Stimulated activated CD4-positive, alpha-beta T cell treated with anti-CD3 and anti-CD28 coated beads, Interleukin-1b, Interleukin-23, amount 100 ng/mL, for 24 hours (primary cell): ENCODE measurements at places on chromosomes 6 and 20.

GRCh38 chr20:13028673-13029072 is 19.9 kb downstream of the SPTLC3 start:
- DNase-seq, result no peak

DNA sequence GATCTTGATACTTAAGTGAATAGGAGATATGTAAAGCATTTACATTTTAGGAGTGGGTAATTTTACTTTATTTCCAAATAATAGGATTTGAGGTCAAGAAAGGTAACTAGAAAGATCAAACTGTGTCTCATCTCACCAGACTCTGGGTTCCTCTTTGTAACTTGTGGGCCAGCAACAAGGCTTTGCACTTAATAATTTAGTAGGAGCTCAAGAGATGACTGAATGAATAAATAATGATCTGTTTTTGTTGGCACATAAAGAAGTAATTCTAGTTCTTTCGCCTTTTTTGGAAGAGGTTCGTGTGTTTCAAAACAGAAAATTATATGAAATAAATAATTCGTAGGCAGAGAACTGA is 67.4 kb upstream of the FABP7 start:
- DNase-seq, result no peak

GRCh38 chr6:130906736-130907381 is 79.7 kb downstream of the SMLR1 start:
- no peak for DNase-seq

GRCh38 chr6:107047807-107048206 is 19.8 kb downstream of the MTRES1 start:
- DNase-seq, result no peak

GRCh38 chr20:22986601-22987000 is 48.5 kb upstream of the SSTR4 start:
- no peak for DNase-seq

- DNase-seq, result no peak
Observed at GRCh38 chr20:10559266-10559665, 114.5 kb downstream of the JAG1 start.

- no peak for DNase-seq
Observed at GRCh38 chr20:11891077-11891775, 26.5 kb upstream of the BTBD3 start.

GRCh38 chr6:31899882-31900722 is 1.8 kb downstream of the ZBTB12 start:
- no peak for DNase-seq

- no peak for DNase-seq
Observed at GRCh38 chr6:137651178-137651577, 157.0 kb upstream of the OLIG3 start.

DNA sequence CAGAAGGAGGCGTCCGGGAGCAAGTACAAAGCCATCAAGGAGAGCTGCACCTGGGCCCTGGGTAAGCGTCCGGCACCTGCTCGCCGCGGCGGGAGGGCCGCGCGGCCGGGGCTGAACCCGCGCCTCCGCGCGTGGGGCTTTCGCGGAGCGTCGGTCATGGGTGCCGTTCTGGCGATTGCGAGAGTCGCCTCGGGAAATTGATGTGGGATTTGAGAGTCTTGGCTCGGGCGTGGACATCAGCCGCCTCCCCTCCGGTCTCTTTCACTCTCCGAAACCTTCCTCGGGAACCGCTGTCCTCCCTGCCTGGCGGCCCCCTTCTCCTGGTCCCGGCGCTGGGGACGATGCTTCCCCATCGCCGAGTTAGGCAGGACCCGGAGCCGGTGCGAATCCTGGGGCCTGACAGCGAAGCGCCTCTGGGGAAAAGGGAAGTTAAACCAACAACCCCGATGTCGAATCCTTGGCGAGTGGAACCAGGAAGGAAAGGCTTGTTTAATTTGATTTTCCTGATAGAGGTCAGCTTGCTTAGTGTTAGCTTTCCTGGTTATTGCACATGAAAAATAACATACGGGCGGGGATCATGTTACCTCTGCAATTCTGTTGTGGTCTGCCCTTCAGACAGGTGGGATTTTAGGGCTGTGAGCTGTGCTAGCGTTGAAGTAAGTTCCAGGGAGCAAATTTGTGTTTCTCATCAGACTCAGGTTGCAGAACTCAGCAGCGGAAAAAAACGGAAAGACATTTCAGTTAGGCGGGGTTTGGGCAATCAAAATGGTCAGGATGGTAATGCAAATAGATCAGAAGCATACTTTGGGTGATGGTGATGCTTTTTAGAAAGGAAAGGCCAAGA is 594 bp downstream of the ARFGEF3 start:
- no peak for DNase-seq

- DNase-seq, result no peak
Observed at GRCh38 chr6:84508981-84509380, 255.4 kb downstream of the TBX18 start.

DNA sequence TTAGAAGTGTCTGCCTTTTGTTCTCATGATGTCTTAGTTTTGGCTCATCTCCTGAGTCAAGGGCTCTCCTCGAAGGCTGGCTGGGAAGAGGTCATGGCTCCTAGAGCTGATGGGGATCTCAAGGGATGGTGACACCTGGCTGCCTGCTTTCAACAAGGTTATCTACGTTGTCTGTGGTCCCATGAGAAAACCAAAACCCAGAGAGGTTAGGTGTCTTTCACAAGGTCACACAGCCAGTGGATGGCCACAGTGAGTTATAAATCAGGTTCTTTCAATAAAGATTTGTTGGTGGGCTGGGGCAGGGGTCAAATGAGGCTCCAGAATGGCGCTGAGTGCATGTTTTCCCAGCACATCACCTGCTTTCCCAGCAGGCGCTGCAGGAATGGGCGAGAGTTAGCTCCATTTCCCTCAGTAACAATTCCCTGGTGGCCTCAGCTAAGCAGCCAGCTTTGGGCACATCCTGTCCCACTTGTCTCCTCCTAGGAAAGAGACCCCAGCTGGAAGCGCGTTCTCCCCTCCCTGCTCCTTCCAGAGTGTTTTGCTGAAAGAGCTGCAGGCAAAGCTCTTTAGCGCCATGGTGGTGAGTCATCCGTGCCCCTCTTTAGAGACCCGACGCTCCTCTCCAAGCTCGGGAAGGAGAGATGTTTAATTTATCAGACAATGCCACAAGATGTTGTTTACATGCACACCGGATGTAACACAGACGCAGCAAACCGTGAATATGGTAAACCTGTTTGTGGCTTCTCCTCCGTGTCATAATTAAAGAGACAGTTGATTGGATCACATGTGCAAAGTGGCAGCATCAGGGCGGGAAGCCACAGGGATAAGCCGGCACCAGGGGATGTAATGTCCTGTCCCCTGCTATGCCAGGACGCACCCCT is 109.7 kb downstream of the LRFN2 start:
- no peak for DNase-seq

GRCh38 chr6:87851674-87852299 is 149.8 kb upstream of the AKIRIN2 start:
- DNase-seq, result no peak

GRCh38 chr6:4320860-4321259 is 185.5 kb upstream of the ECI2 start:
- DNase-seq, result no peak

GRCh38 chr6:11284996-11285395 is 52.5 kb upstream of the NEDD9 start:
- no peak for DNase-seq

- no peak for DNase-seq
Observed at GRCh38 chr20:37359331-37359730, 13.4 kb downstream of the SRC start.

DNA sequence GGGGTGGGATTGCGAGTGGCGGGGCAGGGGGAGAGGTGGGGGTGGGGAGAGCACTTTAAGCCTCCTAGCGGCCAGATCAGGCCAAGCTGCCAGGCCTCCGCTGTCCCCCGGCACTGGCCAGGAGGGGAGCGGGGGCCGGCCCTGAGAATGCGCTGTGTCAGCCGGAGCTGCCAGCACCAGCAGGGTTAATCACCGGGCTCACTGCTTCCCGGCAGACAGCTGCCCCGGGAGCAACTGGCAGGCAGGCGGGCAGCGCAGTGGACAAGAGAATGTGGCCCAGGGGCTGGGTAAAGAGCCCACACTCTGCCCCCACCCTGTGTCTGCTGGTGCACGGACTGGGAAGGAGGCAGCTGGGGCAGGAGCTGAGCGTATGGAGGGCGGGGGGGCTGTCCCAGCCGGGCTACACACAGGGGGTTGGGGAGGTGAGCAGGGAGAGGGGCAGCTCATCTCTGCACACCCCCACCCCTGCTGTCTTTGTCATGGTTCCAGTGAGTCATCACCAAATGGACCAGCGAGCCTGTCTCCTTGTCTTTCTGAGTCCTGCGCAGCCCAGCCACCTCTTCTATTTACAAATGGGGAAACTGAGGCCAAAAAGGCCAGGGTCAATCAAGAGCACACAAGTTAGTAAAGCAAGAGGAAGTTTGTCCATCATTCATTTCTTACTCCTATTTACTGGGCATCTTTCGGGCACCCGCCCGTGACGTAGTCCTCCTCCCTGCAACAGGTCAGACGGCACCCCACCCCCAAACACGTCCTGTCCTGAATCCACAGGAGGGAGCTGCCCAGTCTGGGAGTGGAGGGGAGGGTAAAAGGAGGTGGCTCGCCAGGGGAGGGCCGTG is 2.1 kb upstream of the LAMA5 start:
- no peak for DNase-seq

DNA sequence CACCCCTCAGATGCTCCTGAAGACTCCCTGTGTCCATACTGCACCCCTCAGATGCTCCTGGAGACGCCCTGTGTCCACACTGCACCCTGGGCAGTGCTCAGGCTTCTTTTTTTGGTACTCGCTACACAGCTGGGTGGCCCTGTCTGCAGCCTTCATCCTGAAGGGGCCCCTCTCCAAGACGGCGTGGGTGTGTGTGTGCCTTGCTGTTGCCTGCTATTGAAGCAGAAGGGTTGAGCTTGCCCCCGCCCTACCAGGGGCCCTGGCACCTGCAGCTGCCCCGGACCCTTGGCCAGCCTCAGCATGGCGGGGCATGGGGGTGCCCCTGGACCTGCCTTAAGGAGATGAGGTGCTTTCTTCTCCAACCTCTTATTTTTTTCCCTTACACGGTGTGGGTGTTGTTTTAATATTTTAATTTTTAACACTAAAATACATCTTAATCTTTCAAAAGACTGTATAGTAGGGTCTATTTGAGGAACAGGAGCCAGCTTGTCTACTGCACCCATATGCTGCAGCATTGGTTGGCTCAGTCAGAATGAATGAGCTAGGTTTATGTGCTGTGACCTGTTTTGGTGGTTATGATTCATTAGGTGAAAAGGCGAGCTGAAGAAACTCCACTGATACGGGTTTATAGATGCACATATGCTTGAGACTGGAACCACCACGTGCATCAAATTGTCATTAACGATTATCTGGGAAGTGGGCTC is 135.9 kb downstream of the AGPAT4 start:
- no peak for DNase-seq

- no peak for DNase-seq
Observed at GRCh38 chr6:81787313-81788068, 35.0 kb upstream of the TENT5A start.

- no peak for DNase-seq
Observed at GRCh38 chr6:32187009-32187709, 2.8 kb downstream of the PBX2 start.

DNA sequence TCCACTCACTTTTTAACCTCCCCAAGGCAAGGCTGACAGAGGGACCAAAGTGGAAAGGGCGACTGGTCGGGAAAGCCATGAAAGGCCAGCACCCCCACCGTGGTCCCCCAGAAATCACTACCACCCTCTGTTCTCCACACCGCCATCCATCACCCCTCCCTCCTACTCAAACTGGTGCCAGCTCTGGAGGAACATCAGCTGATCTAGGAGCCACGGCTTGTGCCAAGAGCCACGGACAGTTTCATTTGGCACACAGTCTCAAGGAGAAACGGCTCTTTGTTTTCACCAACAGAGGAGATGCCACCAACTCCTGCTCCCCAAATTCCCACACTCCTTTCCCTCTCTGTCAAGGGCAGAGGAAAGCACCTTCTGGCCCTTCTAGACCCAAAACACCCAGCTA is 26.0 kb downstream of the TBC1D7 start:
- DNase-seq, result no peak

DNA sequence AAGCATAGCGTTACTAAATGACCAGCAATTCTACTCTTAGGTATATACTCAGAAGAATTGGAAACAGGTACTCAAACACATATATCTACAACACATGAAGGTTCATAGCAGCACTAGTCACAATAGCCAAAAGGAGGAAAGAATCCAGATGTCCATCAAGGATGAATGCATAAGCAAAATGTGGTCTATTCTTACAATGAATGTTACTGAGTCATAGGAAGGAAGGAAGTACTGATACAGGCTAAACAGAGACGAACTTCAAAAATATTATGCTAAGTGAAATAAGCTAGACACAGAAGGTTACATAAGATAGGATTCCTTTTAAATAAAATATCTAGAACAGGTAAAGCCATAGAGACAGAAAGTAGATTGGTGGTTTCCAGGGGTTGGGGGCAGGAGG is 93.5 kb downstream of the MAP3K7 start:
- no peak for DNase-seq

DNA sequence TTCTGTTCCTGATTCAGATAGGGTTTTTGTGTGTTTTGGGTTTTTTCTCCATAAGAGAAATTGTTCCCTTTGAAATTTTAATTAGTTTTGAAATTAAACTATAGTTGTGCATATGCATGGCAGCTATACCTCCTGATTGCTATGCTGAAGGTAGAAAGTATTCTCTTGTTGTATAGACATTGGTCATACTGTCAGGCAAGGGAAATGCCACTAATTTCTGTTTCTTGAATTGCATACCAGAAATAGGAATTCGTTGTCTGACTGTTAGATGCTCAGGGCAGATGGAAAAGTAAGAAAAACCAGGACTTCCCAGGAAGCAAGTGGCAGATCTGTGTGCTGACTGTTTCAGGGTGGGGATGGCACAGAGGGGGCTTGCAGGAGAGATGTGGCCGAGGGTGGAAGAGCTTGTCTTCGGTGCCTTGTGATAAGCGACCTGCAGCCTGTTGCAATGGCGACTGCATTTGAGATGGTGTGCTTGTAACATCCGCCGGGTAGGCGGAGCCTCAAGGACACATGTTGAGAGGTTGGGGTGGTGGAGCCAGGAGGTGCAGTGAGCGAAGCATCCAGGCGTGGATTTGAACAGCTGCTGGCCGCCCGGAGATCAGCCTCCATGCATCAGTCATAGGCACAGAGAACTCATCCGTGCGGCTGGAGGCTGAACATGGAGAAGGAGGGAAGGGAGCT is 42.8 kb downstream of the RREB1 start:
- DNase-seq, result no peak

DNA sequence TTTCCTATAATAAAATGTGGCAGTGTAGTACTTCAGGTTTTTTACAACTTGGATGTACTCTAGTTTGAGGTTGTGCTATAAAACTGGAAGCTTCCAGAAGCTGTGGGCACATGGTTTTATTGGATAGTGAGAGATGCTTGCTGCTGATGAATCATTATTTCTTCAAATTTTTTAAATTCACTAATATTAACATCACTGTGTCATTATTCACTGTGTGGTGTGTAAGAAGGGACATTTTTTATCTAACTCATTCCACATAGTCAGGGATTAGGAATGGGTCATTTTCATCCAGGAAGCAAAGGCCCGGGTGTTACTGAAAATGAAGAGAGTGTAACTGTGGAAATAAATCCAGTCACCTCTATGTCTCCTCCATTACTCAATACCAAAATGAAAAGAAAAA is 421.0 kb downstream of the TENT5A start:
- DNase-seq, result no peak

DNA sequence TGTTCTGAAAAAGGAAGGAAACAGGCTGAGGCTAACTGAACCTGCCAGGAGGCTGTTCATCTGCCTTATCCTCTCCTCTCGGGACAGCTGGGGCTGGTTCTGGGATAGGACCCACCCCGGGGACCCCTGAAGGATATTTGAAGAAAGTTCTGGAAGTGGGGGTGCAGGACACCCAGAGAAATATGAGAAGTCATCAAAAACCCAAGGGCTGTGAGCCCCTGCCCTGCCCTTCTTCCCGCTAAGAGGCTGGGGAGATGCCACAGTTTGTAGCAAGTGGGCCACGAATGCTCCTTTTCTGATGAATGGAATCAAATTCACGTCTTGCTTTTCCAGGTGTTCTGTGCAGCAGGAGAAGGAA is 37.9 kb downstream of the TMEM242 start:
- DNase-seq, result no peak
